ENCODE measurements at places on chromosomes 16 and 17. TPM values are rescaled to one million over a fixed set of nuclear protein-coding genes. Genes with fewer than 3 reads are reported as not detected.

Gene CCDC78
- 2.1 TPM for total RNA-seq

Gene KRTAP1-1
- not detected for total RNA-seq

Gene SCARF1
- 32.2 TPM for total RNA-seq

Gene LGALS9C
- 15.3 TPM for total RNA-seq

Gene SPNS2
- 38.4 TPM for total RNA-seq

Gene KRTAP4-8
- total RNA-seq, result not detected

Gene FN3KRP
- total RNA-seq, result 20.8 TPM

Gene DPEP3
- not detected for total RNA-seq

Gene CACNG1
- total RNA-seq, result not detected

Gene CRHR1
- total RNA-seq, result not detected

Gene TMEM88
- total RNA-seq, result 3.4 TPM

Gene SGSH
- 69.0 TPM for total RNA-seq

Gene SPN
- total RNA-seq, result 2.5 TPM

Gene CDH15
- not detected for total RNA-seq

Gene CRK
- 56.6 TPM for total RNA-seq

Gene KRTAP4-12
- not detected for total RNA-seq

Gene KIF19
- total RNA-seq, result 9.1 TPM

Gene ALOX15B
- 0.70 TPM for total RNA-seq

Gene NOL3
- 38.7 TPM for total RNA-seq

Gene TMEM100
- 4.6 TPM for total RNA-seq

Gene CXCL16
- total RNA-seq, result 33.1 TPM

Gene TMEM204
- 7.4 TPM for total RNA-seq

Gene EPX
- total RNA-seq, result not detected

Gene TNRC6C
- total RNA-seq, result 9.7 TPM

Gene KRT28
- not detected for total RNA-seq

Gene MON1B
- 20.6 TPM for total RNA-seq

Gene DNAH9
- total RNA-seq, result 0.19 TPM

Gene PIPOX
- 5.2 TPM for total RNA-seq

Gene RAMP2
- total RNA-seq, result 2.3 TPM
